Bronchial smooth muscle cell (primary cell): ENCODE measurements at places on chromosomes 1 and 21. TPM values are rescaled to one million over a fixed set of nuclear protein-coding genes. Genes with fewer than 3 reads are reported as not detected.

Gene OR2L5
- under 0.01 TPM in 1 of 2 replicates, not detected in the other for total RNA-seq

Gene OR6N1
- total RNA-seq = not detected in 2 replicates

Gene CAPN8
- 0.09 TPM in 1 of 2 replicates, not detected in the other for total RNA-seq

Gene CYB561D1
- total RNA-seq = 3.6 and 5.2 TPM in 2 replicates

Gene REN
- not detected in 2 replicates for total RNA-seq

Gene OR2T35
- total RNA-seq = not detected in 2 replicates

Gene SMG5
- 26.0 and 29.8 TPM in 2 replicates for total RNA-seq

Gene C1orf94
- total RNA-seq = not detected in 2 replicates

Gene KCNJ9
- total RNA-seq = under 0.01 and 0.09 TPM in 2 replicates

Gene PHLDA3
- 120 and 177 TPM in 2 replicates for total RNA-seq

Gene CYP4X1
- total RNA-seq = not detected in 2 replicates

Gene NHLH1
- under 0.01 TPM in 1 of 2 replicates, not detected in the other for total RNA-seq

Gene ADAM30
- total RNA-seq = not detected in 2 replicates

Gene C1orf50
- total RNA-seq = 3.1 and 4.1 TPM in 2 replicates

Gene TNFSF4
- 0.77 and 1.3 TPM in 2 replicates for total RNA-seq

Gene CBS
- 33.1 and 57.7 TPM in 2 replicates for total RNA-seq

Gene PPFIA4
- total RNA-seq = 5.5 and 9.4 TPM in 2 replicates

Gene MROH9
- 0.09 TPM in 1 of 2 replicates, not detected in the other for total RNA-seq

Gene ATP5PB
- total RNA-seq = 267 and 268 TPM in 2 replicates
